ENCODE measurements at places on chromosomes 1 and 21.

DNA sequence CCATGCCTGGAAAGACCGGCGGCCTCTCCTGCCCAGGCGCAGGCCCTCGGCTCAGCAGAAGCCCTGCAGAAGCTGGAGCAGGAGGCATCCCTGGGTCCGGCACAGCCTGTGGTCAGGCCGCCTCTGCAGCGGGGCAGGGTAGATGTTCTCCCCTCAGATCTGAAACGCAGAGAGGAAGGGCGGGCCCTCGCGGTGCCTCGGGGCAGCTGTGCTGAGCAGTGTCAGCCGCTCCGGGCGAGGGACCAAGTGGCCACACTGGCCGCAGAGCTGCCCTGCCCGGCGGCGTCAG is 175.3 kb upstream of the ARHGEF16 start:
- DNase-seq = no peak

DNA sequence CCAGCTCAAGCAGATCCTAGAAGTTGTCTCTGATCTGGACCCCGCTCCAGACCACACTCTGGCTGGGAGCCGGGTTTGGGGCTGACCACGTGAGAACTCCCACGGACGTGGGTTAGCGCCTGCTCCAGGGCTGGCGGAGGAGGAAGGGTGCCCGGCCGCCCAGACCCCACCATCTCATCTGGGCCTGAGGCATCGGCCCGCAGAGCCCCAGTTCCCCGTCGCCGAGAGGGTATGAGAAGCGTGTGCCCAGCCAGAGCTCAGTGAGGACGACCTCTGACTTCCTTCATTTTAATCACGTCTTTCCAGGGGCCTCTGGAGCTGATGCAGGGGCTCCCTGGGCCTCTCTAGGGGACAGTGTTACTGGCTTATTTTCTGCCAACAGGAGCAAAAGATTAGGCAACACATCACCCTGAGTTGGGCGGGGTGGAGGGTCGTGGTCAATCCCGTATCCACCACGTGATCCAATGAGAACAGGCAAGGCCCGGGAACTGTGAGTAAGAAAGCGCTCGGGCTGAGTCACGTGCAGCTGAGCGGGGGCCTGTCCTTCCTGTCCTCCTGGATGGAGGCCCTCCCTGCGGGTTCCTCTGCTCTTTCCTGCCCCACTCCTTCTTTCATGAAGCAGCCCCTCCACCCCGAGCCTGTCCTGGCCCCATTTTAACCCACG is 81.1 kb downstream of the SIK1 start:
- no peak for DNase-seq

DNA sequence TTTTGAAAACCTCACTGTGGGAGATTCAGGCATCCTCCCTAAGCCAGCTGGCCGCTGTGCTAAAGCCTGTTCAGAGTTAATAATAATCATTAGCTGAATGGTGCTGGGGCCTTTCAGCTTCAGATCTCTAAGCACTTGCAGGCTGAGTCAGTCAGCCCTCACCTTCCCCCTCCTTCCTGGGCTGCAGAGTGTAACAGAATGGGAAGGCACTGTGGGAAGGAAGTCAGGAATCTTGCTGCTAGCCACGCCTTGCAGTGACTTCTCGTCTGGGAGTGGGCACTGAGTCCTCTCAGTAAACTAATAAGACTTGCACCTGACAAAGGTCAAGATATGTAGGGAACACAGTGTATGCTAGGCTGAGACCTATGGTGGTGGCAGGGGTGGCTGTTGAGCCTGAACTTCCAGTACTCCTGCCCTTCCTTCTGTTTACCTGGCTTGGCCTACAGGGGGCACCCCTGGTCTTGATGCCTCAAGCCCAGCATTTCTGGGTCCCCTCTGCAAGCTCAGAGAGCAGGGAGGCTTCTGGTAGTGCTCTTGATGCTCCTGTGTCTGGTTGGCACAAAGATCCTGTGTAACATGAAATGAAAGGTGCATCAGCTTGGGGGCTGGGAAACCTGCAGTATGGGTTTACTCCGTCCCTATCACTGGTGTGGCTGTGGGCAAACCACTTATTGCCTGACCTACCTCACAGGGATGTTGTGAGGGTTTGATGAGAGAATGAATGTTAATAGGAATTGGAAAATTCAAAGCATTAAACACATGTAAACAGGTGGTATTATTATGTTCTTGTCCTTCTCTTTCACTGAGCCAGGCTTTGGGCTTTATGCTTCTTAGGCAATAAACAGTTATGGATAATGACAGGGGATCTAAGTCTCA is 6.0 kb downstream of the CYB561D1 start:
- no peak for DNase-seq

DNA sequence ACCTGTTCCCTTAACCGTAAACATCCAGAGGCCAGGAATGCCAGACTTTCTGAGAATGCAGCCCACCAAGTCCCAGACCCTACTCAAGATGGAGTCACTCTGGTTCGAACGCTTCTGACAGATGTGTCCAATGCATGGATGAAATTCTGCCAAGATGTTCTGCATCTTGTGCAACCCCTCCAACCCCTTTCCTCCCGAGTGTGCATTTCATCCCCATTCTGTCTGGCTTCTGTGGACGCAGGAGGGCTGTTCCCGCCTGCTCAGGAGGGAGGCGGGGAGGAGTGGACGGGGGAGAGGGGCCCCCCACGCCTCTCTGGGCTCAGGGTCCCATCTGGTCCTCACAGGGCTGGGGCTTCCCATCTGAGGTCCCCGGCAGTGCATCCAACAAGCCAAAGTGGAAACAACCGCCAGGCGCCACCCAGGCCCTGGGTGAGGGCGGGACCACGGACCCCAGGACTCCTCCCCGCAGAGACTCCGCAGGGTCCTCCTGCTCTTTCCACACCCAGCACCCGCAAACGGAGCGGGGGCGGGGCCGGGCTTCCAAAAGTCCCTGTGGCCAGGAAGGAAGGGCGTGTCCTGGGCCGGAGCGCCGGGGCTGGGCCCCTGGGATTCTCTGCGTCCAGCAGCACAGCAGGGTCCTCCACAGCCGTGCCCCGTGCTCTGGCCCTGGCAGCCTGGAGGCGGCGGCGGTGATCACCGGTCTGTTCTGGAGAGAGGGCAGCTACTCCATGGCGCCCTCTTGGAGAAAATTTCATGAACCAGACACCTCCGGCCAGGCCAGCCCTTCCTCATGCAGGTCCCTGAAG is 27.8 kb upstream of the SUMO3 start:
- DNase-seq = no peak

DNA sequence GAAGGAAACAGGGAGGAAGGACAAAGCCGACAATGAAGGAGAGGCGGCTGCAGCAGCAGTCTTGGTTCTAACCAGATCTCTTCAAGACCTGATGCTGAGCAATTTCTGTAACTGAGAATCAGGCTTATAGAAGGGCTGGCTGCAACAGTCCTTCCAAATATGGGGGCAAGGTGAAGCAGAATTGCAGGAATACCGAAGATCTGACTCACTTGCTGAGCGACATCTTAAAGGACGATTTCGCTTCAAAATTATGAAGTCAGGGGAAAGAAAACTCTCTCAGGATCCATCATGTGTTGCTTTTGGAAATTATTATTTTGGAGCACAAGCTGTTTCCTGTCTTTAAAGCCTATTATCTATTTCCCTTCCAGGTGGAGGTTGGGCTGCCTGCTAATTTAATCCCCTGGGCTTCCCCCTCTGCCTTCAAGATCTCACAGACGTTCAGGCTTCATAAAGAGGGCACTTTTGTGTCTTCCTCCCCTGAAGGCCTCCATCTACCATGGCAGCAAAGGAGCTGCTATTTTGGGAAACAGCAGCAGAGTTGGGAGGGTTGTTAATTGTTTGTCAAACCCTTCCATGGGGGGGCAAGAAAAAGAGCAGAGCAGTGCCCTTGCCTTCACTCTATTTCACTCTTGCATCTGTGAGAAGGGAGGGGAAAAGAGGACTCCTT is 10.8 kb upstream of the IER5 start:
- no peak for DNase-seq

GRCh38 chr21:41246808-41247207 is 69.8 kb upstream of the FAM3B start:
- DNase-seq = no peak

- DNase-seq = no peak
These were observed 33.5 kb upstream of the TARBP1 start for GRCh38 chr1:234512451-234512861.

DNA sequence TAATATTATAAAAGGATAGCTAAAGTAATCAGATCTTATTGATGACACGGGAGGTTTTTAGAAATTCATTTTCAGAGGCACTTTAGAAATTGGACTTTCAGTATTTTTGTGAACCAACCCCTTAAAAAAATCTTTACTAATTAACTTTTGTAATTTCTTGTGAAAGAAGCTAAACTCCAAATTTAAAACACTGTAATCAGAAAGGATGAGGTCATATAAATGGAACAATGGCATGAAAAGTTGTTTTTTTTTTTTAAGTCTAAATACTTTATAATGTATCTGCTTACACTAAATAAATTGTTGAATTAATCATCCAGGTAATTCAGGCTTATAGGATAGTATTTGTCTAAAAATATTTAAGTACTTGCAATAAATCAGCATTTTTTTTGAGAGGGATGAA is 9.0 kb downstream of the ZBTB18 start:
- DNase-seq = no peak

DNA sequence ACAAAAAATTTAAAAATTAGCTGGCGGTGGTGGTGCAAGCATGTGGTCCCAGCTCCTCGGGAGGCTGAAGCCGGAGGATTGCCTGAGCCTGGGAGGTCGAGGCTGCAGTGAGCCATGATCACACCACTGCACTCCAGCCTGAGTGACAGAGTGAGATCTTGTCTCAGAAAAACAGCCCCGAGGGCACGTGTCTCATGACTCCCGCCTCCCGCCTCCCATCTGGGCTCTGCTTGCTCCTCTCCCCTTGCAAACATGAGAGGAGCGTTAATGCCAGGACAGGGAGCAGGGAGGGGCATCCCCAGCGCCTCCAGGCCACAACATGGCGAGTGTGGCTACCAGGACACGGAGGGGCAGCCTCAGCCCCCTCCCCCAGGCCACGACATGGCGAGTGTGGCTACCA is 28.3 kb downstream of the FAAP20 start:
- no peak for DNase-seq

DNA sequence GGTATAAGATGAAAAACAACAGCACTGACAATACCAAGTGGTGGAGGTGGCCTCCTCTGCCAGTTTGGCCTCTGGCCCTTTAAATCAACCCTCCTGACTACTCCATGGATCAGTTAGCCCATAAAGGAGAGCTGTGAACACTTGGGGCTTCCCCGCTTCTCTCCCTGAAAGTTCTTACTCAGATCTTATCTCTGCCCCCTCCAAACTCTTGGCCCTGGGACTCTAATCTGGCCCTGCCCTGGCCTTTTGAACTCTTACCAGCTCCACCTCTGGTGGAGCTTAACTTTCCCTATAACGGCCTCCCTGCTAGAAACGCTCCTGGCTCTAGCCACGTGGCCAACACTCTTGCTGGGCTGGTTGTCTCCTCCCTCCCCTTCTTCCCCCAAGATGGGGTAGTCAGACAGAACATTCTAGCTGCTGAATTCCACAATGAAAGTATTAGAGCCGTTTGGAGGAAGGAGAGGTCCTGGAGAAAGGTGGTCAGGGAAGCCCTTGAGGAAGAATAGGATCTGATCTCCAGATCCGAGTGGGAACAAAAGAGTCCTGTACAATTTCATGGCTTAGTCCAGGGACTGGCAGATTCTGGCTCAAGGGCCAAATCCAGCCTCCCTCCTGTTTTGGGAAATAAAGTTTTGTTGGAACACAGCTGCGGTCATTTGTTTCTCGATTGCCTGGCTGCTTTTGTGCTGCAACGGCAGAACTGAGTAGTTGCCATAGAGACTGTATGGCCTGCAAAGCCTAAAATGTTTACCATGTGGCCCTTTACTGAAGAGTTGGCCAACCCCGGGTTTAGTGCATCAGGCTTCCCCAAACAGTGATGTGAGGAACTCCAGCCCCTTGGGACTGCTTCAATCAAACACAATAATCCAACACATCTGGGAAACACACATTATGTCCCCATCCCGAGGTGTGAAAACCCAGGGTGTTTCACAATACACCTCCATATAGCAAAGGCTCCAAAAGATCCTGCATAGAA is 9.5 kb upstream of the PIGR start:
- peak; percentile 37 for DNase-seq

- DNase-seq = no peak
These were observed 36.9 kb upstream of the KCNE1 start for GRCh38 chr21:34548781-34549376.

GRCh38 chr1:193448682-193449461 is 262.5 kb upstream of the B3GALT2 start:
- DNase-seq = no peak

DNA sequence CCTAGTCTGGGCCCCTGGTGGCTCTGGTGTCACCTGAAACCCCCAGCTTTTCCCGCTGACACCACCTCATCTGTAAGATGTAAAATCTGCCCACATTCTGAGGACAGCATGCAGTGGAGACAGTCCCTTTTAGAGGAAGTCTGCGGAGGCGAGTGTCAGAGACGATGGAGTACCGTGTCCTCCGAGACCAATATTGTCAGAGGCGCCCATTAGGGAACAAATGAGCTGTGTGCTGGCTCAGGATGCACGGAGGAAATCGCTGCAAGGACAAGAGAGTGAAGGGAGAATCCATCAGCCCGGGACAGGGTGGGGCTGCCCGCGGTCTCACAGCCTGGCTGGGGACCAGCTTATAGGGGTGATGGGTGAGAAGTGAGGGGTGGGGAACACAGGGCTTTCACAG is 214.8 kb downstream of the MATN1 start:
- no peak for DNase-seq

DNA sequence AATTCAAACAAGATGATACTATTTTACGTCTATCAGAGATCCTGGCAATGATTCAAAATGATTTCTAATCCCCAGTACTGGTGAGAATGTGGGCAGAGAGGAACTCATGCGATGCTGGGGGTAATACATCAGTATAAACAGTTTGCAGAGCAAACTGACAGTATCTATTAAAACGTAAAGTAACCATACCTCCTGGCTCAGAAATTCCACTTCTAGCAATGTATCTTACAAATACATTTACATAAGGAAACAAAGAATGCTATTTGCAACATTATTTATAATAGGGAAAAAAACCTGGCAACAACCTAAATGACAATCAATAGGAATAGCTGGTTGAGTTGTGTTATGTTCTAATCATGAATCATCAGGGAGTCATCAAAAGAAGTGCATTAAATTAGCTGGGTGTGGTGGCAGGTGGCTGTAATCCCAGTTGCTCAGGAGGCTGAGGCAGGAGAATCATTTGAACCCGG is 15.9 kb downstream of the RCAN1 start:
- no peak for DNase-seq

- no peak for DNase-seq
These were observed 85.4 kb downstream of the TLR5 start for GRCh38 chr1:223057569-223058093.

DNA sequence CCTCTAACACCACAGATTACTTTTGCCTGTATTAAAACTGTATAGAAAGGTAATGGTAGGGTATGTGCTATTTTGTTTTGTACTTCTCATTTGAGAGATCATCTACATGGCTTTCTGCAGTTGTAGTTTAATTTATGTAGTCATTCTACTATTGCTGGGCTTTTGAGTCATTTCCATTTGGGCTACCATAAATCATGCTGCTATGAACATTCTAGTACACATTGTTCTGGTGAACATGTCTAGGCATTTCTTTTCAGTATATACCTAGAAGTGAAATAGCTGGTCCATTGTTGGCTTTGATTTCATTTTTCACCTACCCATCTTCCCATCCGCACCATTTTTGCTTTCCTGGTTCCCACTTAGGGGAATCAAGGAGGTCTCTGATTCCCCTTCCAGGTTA is 18.7 kb downstream of the EDN2 start:
- no peak for DNase-seq
